Fibroblast of skin of right biceps (primary cell): ENCODE measurements at places on chromosomes 2 and 18.
A peak's percentile ranks its signal among the peaks of the same experiment; 100 is the strongest.

GRCh38 chr2:189012351-189012750, 38.2 kb downstream of the COL3A1 start:
- no peak for DNase-seq

GRCh38 chr2:204948822-204949221, 403.5 kb downstream of the PARD3B start:
- no peak for DNase-seq

DNA sequence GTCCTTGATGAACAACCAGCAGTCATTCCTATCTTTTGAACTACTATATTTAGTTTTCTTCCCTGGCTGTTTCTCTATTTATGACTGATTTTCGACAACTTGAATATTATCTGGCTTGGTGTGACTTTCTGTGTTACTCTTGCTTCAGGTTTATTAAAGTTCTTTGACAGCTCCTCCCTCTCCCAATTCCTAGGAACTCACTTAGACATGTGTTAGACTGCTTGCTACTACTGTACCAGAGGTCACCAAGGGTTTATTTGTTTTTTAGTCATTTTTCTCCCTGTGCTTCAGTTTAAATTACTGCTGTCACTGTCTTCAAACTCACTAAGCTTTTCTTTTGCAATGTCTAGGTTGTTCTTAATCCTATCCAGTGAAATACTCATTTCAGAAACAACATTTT, 90.5 kb downstream of the TMEM131 start:
- no peak for DNase-seq

DNA sequence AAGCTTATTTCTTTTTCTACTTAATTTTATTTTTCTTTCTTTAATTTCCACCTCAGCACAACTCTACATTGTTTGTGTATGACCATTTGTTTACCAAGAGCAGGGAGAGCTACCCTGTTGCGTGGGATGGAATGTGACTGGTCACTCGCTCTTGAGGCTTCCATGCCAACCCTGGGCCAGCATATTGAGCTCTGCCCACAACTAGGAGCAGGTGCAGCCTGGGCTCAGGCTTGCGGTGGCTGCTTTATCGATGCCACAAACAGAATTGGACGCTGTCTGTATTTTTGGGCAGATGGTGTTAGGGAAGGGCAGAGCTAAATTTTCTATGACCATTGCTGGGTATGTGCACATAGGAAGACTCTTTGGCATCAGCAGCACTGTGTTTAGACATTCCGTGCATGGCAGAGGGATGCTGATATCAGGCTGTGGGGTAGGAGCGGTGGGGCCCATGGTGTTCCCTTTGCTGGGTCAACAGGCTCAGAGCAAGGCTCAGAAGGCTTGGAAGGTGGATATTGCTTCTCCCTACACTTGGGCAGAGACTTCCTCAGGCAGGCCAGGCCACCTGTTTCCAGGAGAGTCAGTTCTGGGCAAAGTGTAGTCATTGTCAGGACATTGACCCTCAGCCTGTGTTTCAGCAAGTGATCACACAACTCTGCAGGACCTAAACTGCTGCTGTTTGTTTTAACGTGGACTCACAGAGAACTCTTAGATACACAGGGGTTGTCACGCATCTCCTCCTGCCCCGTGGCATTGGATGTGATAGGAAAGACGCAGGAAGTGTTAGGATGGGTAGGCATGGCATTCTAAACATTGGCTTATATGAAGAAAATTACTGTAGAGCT, 40.2 kb downstream of the TMEM182 start:
- DNase-seq: no peak

GRCh38 chr18:55106466-55106865, 147.2 kb upstream of the CCDC68 start:
- no peak for DNase-seq

DNA sequence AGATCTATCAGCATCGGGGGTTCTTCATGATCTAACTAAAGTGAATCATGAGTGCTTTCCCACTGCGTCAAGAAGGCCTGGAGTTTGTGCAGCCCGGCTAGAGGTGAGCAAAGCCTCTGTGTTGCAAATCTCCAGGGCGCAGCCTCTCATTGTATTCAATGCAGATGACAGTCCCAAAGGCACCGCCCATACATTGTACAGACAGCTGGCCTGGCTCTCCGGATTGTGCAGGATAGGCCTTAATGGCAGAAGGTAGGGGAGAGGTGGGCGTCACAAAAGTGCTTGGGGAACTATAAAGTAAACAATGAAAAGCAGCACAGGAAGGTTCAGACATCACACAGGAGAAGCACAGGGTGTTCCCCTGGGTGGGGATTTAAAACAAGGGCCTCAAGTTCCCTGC, 907 bp upstream of the GYPC start:
- DNase-seq: no peak

GRCh38 chr2:233061591-233062450, 1.7 kb downstream of the INPP5D start:
- DNase-seq: no peak

GRCh38 chr2:9473985-9474360, 378 bp upstream of the IAH1 start:
- peak; percentile 15 for DNase-seq

DNA sequence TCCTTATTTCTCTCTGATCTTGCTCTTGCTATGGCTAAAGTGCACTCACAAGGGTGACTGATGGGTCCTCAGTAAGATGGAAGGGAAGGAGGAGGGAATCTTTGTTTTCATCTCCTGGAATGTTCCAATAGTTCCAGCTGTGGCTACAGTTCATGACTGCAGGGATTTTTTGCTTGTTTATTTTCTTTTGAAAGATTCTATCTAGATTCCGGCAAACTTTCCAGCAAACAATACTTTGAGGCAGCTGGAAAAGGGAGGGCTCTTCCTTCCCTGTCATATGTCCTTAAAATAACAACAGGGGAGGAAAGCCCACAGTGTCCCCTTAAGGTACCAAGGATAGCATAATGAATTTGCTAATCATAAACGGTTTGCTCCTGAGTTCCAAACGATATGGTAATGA, 111.3 kb upstream of the SLC14A2 start:
- DNase-seq: no peak

DNA sequence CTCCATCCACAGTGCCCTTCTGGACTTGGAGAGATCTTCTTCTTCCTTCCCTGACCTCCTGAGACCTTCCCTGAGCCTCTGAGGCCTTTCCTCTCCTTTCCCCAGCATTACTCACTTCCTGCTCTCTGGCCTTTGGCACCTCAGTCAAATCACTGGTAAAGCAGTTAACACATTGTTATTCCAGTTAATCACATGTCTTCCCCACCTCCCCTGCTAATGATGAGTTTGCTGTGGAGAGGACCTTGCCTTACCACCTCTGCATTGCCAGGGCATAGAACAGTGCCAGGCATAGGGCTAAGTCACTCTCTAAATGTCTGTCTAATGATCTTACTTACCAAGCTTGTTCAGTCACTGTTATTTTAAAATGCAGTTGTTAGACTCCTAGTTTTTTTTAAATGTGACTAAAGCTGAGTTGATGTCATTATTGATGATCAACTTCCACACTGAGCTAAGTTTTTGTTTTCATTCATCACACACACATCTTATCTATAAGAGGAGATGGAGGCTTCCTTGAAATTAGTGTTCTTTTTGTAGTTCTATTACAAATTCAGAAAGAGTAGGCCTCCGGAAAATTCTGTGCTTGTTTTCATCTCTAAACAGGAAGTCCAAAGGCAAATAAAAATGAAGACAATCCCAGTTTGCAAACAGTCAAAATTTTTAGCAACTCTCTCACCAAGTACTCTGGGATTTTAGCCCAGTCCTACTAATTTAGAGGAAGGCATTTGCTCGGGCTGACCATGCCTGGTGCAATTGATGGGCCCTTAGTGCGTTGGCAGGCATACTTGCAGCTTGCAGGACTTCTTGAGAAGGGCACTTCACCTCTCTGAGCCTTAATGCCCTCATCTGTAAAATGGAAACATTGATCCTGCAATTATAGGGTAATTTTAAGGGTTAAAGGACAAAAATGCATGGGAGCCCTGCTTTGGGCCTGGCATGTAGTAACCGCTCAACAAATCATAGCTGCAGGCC, 113.7 kb upstream of the SPRED2 start:
- DNase-seq: peak; percentile 53

GRCh38 chr2:200845194-200845593, 19.3 kb downstream of the CLK1 start:
- no peak for DNase-seq

GRCh38 chr2:99035920-99036319, 99.9 kb upstream of the CRACDL start:
- DNase-seq: no peak

GRCh38 chr2:230840301-230840700, 24.4 kb upstream of the ITM2C start:
- no peak for DNase-seq

DNA sequence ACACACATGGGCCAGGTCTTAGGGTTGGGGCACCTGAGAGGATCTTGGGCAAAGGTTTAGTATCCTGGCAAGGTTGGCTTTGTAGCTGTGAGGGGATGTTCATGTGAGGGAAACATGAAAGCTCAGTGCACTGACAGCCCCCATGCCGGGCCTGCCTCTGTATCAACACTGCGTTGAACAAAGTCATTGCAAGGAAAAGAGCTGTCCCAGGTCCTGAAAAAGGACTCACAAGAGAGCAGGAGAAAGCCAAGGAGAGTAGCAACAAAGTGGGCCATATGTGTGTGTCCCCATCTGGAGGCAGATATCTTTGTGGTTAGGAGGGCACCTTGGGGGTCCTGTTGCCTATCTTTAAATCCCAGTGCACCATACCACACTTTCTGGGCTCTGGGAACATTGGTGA, 237.8 kb upstream of the THSD7B start:
- no peak for DNase-seq

- DNase-seq: no peak
These were observed 115.5 kb upstream of the SP3 start for GRCh38 chr2:174080672-174081121.

- DNase-seq: no peak
These were observed 106.8 kb downstream of the RTP5 start for GRCh38 chr2:241976296-241976695.

- DNase-seq: peak; percentile 65
These were observed 32.6 kb downstream of the PPP1R1C start for GRCh38 chr2:182018218-182018617.

DNA sequence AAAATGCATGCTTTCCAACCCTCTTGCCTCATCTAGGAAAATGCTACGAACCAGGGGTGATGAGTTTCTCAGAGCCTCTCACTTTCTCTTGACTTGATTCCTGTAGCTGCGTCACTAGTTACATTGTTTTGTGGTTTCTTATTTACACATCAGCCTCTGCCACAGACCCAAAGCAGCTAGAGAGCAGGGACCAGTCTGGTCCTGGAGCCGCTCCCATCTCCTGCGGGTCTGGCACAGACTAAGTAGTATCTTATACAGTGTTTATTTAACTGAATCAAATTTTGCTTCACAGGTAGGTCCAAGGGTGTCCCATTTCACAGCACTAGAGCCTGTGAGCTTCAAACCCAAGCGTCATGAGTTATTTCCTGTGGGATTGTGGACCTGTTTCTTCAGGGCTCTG, 310.5 kb downstream of the MYCN start:
- DNase-seq: no peak

DNA sequence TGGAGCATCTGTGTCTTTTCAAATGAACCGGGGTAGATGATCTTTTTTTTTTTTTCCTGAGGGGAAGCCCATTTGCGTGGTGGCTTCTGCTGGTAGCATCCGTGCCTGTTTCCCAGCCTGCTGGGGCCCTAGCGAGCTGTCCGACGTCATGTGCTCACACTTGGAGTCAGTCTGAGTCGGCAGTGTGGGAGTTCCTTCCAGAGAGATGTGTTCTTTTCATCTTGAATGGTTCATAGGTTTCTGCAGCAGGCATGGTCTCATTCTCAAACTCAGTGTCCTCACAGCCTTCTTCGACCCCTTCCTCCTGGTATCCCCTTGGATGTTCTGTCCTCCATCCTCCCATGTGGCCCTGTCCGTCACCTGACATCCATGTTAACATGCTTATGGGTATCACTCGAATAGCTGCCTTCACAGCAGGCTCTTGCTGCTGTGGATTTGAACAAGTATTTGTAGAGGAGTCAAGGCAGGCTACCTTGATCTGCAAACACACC, 51.0 kb downstream of the LDLRAD4 start:
- peak; percentile 14 for DNase-seq

DNA sequence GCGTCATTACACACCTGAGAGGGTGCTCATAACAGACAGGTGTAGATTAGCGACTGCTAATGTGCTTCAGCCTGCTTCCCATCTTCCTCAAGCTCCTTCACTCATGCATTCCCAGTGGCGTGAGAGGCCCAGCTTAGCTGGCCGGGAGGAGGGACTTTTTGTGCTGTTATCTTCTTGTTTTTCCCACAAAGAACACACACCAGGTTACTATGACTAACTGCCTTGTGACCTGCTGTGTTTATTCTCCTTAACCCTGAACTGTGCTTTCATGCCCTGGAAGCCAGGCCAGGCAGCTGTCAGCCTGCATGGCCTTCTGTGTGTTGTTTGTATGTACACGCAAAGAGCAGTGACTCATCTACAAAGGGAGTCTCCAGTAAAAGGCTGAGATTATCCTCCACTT, 143.8 kb downstream of the PIEZO2 start:
- DNase-seq: peak; percentile 6

DNA sequence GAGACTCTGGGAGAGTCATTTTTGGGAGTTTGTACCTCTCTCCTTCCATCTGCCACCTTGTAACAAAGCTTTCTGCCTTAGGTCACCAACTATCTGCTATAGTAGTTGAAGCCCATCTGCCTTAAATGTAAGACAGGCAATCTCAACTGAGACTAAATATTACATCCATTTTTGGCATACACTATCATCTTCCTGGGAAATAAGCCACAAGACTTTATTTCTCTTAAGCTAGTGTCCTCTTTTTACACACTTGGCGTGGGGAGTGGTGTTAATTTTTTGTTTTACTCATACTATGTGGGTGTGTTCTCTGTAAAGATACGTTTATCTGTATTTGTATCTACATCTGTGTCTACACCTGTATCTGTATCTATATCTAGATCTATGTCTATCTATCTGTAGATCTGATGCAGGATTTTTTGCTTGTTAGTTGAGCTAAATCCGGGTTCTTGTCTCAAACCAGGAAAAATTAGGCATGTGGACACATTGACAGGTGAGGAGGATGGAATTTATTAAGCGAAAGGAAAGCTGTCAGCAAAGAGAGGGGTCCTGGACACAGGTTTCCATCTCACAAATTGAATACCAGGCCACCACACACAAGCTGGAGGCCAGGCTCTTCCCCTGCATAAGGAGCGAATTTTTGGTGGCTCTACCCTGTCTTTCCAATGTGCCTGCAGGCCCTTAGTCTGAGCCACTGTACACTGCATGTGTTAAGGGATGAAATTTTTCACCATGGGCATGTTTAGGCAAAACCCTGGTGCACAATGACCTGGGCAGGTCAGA, 64.8 kb upstream of the RND3 start:
- no peak for DNase-seq
